ENCODE measurements at places on chromosomes 7 and 10.

GRCh38 chr10:15172306-15172840, 3.9 kb upstream of the NMT2 start:
- DNase-seq: no peak

DNA sequence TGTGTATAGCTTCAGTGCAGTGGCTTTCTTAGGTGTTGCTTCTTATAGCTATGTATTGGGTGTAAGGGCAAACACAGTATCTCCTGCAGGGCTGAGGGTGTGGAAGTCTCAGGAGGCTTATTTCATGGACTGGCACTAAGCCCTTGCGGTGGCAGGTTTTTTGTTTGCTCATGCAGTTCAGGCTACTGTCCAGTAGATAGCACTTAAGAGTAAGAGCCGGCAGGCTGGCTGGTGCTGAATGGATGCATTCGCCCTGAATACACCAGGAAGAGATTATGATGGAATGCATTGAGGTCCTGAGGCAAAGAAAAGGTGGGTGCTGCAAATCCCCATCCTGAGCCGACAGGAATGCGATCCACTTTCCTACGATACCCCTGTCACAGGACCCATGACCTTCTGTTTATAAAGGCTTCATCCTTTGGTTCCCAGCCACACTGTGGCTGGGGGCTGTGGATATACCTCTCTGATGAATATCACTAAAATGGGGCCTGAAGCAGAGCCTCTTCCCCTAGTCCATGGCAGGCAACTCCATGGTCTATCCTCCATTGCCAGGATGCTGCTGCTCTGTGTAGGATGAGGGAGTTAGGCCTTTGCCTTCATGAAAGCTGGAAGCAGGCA, 44.9 kb downstream of the ANXA8 start:
- no peak for DNase-seq

- DNase-seq: no peak
These were observed 100.5 kb upstream of the SLC25A13 start for GRCh38 chr7:96422388-96422787.

DNA sequence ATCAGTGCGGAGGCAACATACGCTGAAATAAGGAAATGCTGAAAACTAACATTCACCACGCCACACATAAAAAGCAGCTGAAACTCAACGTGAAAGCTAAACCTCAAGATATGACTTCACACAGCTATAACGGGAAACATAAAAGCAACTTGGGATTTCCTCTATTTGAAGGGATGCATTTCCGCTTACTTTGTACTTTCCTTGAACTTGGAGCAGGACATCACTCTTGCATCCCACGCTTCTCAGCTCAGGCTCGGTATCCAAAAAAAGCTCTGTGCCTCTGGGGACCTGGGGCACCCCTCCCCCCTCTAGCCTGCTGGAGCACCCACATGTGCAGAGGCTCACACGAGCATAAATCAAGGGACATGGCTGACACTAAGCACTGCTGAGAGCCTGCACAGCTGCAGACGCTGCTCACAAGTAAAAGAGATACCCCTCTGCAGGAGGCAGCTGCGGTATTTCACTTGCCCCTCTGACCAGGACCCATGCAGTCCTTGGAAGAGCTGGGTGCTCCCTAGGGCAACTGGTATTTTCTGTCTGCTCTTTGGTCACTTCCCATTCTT, 34.2 kb downstream of the PARD3 start:
- peak; percentile 76 for DNase-seq

GRCh38 chr7:18064242-18064838, 36.7 kb upstream of the PRPS1L1 start:
- no peak for DNase-seq

- no peak for DNase-seq
These were observed 14.1 kb upstream of the SLC16A12 start for GRCh38 chr10:89549510-89549909.

DNA sequence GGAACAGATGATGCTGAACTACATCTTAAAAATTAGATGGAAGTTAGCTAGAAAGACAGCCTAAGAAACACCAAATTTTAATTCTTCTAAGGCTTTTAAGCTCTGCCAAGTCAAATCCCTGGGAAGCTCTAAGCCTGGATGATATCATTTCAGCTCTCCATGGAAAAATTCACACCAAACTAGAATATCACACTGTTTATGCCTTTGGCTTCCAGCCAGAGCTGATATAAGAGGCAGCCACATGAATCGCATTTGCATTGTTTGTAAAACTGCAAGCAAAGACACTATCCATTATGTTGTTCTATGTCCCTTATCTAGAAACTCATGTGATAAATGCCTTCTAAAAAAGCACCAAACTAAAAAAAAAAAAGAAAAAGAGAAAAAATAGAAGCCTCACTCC, 430.4 kb downstream of the GRID1 start:
- no peak for DNase-seq

GRCh38 chr10:27330074-27330473, 89.5 kb upstream of the ACBD5 start:
- DNase-seq: no peak

DNA sequence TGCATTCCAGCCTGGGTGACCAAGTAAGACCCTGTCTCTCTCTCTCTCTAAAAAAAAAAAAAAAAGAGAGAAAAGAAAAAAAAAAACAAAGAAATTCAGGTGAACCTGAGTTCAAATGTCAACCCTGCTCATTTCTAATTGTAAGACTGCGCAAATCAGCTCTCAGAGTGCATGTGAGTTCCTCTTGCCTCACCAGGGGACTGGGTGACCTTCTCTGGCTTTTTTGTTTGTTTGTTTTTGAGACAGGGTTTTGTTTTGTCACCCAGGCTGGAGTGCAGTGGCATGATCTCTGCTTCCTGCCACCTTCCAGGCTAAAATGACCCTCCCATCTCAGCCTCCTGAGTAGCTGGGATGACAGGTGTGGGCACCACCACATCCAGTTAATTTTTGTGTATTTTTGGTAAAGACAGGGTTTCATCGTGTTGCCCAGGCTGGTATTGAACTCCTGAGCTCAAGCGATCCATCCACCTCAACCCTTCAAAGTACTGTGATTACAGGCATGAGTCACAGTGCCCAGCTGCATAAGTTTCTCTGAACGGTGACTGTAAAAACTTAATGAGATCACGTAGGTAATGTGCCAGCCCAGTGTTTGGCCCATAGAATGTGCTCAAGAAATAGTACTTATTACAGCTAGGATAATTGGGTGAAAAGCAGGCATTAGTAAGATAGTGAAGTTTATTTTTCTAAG, 45.3 kb upstream of the BAMBI start:
- no peak for DNase-seq

DNA sequence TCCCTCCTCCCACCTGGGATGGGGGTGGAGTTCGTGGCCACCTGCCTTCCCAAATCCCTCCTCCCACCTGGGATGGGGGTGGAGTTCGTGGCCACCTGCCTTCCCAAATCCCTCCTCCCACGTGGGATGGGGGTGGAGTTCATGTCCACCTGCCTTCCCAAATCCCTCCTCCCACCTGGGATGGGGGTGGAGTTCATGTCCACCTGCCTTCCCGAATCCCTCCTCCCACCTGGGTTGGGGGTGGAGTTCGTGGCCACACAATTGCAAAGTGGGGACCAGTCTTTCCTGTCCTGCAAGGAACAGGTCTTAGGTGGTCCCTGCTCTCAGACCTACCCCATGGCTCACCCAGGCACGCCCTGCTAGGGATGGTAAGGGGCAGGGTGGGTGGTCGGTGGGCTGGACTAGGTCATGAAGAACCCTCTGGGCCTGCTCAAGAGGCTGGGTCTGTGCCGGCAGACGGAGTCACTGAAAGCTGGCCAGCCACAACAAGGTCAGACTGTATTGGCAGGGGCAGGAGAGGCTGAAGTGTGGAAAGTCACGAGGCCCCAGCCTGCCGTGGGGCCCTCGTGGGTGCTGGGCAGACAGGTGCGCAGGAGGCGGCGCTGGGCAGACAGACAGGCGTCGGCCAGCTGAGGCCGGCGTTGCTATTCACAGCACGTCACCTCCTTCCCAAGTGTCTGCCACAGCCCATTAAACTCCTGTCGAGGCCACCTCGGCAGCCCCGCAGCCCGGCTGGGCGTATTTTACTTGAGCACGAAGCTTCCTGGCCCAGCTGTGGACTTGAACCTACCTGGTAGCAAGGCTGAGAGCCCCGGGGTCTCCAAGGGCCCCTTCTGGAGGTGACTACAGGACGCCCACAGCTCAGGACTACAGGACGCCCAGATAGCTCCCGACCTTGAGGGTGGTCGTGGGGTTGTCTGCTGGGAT, 4.1 kb downstream of the KNDC1 start:
- no peak for DNase-seq

DNA sequence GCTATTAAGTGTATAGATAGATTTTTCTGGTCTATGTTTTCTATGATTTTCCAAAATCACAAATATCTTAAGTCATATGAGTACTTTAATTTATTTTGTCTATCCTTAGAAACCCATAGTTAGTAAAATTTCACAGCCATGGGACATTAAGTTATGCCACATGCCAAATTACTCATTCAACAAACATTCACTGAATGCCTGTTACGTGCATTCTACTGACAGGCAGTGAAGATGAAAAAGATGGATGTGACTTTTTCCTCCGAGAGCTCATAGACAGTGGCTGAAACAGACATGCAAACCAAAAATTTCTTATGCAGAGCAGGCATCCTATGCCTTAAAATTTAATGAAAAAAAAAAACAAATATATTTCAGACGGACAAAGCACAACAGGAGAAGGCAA, 84.9 kb downstream of the CHRM2 start:
- no peak for DNase-seq

GRCh38 chr7:129189661-129190310, 1.4 kb downstream of the SMO start:
- no peak for DNase-seq

- no peak for DNase-seq
These were observed 9.0 kb downstream of the ETV1 start for GRCh38 chr7:13980474-13980873.

- DNase-seq: no peak
These were observed 17.3 kb downstream of the GRID2IP start for GRCh38 chr7:6533893-6534495.

DNA sequence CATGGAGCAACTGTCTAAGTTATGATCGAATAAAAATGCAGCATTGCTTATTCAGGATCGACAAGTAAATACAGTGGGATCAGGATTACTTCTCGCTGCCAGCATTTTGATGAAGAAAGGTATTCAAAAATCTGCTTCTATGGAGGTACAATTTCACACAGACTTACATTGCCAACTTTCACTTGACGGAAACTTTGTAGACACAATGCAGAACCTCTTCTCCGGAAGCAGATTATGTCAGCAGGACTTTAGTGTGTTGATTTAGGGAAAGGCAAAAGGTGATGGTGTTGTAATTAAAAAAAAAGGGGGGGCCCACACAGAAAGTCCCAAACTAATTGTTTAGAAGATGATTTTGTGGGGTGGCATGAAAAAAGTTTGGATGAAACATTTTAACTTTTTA, 462.4 kb upstream of the KLF6 start:
- DNase-seq: no peak

DNA sequence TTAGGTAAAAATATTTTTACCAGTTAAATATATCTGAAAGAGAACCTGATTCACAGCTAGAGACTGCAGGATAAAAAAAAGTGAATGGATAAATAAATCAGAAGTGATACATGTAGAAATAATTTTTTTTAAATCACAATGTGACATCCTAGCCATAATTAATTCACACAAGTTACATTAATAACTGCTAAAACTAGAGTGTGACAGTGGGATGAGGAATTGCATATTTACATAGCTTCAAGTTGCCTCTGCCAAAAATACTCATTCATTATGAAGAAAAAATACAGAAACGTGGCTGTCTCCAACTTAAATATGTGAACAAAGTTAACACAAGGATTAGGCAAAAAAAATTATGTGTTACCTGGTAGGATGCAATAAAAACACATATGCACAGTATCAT, 473.5 kb upstream of the SEMA3A start:
- no peak for DNase-seq

GRCh38 chr7:139960157-139960556, 102.6 kb downstream of the PARP12 start:
- no peak for DNase-seq

- DNase-seq: no peak
These were observed 13.6 kb downstream of the PDK4 start for GRCh38 chr7:95582578-95583293.

- DNase-seq: no peak
These were observed 12.0 kb upstream of the KLHL7 start for GRCh38 chr7:23093546-23093945.

DNA sequence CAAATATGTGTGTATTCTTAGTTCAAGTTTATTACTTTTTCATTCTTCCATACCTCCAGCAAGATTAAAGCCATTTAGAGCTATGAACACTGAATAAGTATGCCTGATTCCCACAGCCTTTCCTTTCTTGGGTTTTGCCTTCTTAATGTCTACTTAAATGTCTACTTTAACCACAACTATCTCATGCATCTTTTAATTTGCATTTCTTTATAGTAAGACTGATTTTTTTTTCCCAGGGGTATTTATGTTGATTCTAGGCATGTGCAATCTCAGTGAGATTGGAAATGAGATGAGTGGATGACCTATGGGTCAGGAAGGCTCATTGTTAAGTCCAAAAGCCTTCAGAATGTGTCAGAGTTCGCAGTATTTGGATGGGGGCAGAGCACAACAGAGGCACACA, 3.6 kb downstream of the PCBD1 start:
- no peak for DNase-seq

- DNase-seq: no peak
These were observed 49.1 kb upstream of the STEAP1B start for GRCh38 chr7:22549051-22549450.

DNA sequence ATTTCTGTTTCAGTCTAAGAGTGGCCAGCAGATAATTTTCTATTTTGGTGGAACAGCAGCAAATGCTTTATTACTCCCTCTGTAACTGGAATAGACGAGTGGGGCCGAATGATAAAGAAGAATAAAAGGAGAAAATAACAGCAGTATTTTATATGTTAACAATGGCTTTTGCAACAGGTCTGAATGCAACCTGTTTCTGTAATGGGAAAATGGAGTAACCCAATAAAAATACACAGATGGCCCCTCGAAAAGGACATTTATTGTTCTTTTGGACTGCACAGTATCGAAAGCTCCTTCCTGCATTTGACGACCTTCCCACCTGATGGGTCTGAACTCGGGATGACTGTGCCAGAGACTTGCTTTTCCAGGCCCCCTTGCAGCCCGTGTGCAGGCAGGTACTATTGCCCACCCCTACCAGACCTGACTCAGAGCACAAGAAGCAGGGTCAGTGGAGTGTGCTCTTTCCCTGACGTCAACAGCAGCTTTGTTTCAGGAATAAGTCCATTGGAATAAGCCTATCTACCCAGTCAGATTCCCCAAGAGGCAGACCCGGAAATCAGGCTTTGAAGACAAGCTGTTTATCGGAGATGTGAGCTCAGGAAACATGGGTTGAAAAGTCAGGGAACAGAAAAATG, 306.5 kb upstream of the NEBL start:
- no peak for DNase-seq

GRCh38 chr10:5527332-5528200, 2.8 kb downstream of the CALML3 start:
- peak; percentile 29 for DNase-seq

DNA sequence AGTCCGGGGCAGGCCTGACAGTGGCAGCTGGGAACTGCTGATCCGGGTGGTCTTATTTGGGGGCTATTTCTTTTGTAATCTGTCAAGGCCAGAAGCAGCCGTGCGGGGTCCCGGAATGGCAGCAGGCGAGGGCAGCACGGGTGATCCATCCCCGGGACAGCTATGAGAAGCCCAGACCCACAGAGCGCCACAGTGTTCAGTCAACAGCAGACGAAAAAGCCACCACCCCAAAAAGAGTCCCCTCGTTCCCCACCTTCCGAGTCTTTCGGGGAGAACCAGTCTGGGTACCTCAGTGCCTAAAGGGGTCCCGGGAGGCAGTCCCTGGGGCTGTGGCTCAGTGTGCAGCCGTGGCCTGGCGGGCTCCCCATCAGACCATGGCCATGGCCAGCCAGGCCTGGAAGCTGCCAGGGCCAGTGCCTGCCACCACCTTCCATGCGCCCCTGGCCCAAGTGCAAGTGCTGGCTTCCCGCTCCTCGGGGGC, 125.1 kb upstream of the KCTD7 start:
- no peak for DNase-seq

Data from ovary (tissue), 10 donors.